ENCODE measurements at places on chromosomes 13 and 19.

DNA sequence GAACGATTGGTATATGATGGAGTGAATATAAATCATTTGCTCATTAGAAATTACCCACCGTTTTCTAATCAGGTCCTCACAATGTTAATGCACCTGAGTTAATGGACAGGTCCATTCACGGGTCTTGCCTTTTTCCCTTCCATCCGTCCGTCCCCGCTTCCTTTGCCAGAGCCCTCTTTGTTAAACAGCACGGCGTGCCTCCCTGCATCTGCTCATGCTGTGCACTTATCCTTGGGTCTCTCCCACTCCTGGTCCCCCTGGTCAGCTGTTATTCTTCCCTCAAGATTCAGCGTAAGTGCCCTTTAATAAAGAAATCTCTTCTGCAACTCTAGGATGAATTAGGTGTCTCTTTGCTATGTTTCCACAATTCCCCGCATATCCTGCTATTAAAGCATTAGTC, 324.5 kb downstream of the DNAJC15 start:
- DNase-seq: no peak

DNA sequence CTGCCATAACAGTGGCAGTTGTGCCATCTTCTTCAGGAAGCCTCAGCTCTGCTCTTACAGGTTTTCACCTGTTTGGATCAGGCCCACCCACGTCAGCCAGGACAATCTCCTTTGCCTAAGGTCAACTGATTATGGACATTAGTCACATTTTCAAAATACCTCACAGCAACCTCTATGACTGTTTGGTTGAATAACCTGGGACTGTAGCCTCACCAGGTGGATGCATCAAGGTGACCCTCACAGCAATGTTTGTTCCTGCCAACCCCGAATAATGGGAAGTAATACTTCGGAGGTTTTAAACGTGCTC, 17.2 kb upstream of the ATP12A start:
- no peak for DNase-seq

GRCh38 chr19:53057904-53058580, 13.5 kb downstream of the ERVV-2 start:
- DNase-seq: no peak

GRCh38 chr19:46610413-46610775, 9.3 kb downstream of the CALM3 start:
- no peak for DNase-seq

GRCh38 chr19:2594319-2594718, 108.2 kb downstream of the GNG7 start:
- DNase-seq: no peak

DNA sequence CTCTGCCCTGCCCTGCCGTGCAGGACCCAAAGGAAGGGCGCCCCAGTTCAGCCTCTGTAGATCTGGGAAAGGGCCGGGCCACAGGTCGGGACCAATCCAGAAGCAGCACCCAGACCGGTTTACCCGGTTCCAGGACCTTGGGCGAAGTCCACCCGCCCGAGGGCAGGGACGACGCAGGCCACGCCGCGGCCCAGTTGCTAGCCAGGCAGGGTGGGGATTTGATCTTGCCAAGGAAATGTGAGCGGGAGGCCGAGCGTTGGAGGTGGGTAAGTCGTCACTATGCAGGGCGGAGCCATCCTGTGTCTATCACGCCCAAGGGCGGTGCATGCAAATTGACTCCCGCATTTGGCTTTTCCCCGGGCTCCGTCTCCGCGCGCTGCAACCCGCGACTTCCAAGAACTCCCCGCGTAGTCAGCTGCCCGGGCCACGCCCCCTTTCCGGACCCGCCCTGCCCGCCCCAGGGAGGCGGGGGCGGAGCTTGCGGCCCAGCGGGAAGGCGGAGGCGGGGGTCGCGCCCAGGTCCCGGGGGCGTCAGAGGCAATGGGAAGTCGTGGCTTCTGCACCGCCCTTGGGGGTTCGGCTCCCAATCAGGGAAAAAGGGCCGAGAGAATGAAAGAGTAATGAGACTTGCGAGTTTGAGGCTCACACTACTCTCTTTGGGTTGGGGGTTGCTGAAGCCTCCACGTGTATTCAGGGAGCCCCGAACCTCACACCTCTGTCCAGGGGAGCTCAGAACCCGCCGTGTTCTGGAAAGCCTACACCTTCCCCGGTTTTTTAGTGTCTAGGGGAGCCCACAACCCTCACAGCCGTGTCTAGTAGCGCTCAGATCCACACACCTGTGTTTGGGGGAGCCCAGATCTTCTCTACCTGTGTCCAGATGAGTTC, 12.8 kb downstream of the IER2 start:
- peak; percentile 87 for DNase-seq

DNA sequence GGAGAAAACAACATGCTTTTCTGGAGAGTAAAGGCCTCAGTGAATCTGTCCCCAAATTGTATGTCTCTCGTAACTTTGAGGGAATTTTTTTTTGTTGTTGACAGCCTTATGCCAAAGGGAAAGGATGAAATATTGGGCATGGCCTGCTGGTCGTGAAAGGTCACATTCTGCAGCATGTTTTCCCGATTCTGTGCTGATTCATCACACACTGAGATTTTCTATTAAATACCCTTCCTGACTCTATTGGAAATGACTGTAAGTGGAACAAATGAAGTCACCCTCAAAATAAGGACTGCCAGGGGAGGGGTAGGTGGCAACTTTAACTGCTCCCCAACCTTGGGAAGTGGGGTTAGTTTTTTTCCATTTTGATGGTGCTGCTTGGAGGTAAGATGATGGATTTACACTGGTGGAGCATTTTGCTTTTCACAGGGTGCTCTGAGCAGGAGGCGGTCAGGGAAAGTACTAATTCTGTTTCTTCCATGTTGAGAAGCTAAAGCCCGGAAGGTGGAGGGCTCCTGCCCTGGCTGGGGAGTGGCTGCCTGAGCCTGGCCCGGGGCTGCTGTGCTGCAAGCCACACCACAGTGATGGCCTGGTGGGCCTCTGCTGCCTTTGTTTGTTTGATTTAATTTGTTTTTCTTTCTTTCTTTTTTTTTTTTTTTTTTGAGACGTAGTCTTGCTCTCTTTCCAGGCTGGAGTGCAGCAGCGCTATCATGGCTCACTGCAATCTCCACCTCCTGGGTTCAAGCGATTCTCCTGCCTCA, 116.8 kb upstream of the SPATA13 start:
- DNase-seq: no peak

GRCh38 chr19:19185853-19186740, 5.9 kb downstream of the BORCS8 start:
- peak; percentile 68 for DNase-seq

- no peak for DNase-seq
Observed at GRCh38 chr13:107231944-107232343, 664.0 kb upstream of the ARGLU1 start.

GRCh38 chr13:42925626-42926025, 66.4 kb downstream of the EPSTI1 start:
- no peak for DNase-seq

DNA sequence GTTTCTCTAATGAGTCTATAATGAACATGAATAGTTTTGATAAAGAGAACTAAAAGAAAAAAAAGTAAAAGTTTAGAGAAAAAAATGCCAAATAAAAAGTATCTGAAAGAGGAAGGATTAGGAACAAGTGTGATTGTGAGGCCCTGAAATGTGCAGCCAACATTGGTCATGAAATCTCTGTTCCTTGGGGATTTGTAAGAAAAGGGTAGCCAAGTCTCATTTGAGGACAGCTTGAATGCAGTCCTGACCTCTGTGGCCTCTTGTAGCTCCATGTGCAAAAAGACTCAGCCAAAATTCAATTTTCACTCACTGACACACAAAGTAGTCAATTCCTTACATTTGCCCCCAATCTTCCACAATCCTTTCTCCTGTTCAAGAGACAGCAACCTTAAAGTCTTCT, 167.9 kb downstream of the KLF12 start:
- DNase-seq: no peak

- DNase-seq: no peak
Observed at GRCh38 chr19:51025809-51026553, 435 bp downstream of the KLK11 start.

DNA sequence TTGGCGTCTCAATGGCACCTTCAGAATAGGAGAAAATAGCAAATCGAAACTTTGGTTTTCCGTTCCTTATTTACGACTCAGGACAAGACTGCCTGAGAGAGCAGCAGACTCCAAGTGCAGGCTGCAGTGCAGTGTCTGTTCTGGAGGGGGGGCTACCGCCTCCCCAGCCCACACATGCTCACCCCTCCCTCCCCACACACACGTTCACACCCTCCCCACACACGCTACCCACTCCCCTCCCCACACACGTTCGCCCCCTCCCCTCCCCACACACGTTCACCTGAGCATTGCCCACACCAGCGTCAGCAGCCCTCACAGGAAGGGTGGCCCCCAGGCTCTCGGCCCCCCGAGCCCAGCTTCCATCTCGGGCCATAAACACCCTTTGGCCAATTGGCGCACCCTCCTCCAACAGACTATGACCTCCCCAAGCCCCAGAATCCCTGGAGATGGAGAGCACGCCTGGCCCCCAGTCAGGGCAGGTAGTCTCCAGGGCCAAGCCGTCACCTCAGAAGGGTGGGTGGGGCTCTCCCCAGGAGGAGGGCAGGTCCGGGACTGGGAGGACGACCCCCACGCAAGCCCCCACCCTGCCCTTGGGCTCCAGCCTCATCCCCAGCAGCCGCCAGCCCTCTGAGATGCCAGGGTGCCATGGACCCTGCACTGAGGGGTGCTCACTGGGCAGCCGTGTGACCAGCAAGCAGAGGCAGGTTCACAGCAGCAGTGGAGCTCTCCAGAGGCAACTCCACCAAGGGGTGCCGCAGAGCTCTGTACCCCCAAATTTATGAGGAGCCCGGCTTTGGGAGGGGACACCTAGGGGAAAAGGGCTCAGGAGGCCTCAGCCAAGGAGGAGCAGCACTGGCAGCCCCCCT, 27.5 kb downstream of the RASA3 start:
- DNase-seq: no peak

DNA sequence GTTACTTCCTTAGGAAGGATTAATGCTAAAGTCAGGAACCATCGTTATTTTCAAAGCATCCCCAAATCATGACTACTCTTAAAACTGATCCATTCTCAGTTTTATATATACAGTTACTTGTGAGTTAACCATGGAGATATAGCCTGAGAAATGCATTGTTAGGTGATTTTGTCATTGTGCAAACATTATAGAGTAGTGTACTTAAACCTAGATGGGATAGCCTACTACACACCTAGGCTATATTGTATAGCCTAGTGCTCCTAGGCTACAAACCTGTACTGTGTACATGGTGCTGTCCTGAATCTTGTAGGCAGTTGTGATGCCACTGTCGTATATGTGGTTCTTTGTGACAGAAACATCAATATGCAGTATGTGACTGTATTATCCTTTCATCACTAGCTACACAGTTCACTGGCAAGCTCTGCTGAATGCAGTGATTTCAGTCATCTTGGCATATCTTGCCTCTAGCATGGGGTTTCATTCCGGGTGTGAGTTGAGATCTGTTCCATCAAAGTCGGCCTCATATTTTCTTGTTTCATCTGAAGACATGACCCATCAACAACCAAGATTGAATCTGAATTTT, 45.3 kb downstream of the CDK8 start:
- DNase-seq: no peak

- DNase-seq: no peak
Observed at GRCh38 chr13:102645701-102646100, 48.9 kb downstream of the TPP2 start.

GRCh38 chr19:17868669-17869068, 3.1 kb upstream of the SLC5A5 start:
- no peak for DNase-seq

DNA sequence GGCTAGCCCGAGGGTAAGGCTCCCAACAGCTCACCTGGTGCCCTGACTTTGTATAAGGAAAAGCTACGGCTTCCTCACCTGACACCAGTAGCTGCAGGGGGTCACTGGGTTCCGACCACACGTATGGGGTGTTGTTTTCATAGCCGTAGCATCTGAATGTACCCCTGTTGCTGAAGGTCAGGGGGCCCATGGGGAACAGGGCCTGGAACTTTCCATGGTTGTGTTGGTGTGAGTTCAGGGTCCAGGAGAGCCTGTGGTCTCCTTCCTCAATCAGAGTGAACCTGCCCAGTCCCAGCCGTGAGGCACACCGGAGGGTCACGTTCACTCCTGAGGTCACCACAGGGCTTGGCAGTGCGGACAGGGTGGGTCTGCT, 1.1 kb downstream of the LILRA4 start:
- no peak for DNase-seq

GRCh38 chr13:33217256-33217655, 68.3 kb downstream of the STARD13 start:
- no peak for DNase-seq

- DNase-seq: peak; percentile 84
Observed at GRCh38 chr19:53254411-53255341, at the start of gene ZNF677. TSS of gene ZNF677 (minus strand) at chr19:53254873. CDS start at chr19:53251550, 3,323 bp downstream.

- no peak for DNase-seq
Observed at GRCh38 chr13:20350819-20351218, 118.7 kb upstream of the GJB6 start.

GRCh38 chr13:31073859-31074718, 87.6 kb downstream of the HSPH1 start:
- no peak for DNase-seq

DNA sequence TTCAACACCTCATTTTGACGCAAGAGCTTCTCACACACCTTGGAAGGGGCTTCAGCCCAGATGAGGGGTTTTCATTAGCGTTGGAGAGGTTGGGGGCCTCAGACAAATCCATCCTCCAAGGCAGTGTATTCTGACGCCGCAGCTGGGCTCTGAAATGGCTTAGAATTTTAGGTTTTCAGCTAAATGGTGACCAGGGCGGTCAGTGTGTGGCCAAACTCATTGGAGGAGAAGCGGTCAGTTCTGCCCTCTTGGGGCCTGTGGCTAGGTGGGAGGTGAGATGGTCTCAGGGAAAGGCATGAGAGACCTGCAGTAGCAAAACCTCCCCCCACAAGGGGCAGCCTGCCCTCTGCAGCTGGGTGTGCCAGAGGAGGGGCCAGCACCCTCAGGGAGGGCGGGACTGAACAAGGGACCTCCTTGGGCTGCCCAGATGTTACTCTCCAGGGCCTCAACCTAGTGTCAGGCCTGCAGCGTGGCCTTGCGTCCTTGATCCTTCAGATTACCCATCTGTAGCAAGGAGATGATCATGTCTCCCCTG, 155.8 kb downstream of the URI1 start:
- no peak for DNase-seq

- DNase-seq: peak; percentile 55
Observed at GRCh38 chr19:38433268-38433733, at the start of gene RYR1. TSS of gene RYR1 (plus strand) at chr19:38433691. CDS start at chr19:38433830, 139 bp downstream.

DNA sequence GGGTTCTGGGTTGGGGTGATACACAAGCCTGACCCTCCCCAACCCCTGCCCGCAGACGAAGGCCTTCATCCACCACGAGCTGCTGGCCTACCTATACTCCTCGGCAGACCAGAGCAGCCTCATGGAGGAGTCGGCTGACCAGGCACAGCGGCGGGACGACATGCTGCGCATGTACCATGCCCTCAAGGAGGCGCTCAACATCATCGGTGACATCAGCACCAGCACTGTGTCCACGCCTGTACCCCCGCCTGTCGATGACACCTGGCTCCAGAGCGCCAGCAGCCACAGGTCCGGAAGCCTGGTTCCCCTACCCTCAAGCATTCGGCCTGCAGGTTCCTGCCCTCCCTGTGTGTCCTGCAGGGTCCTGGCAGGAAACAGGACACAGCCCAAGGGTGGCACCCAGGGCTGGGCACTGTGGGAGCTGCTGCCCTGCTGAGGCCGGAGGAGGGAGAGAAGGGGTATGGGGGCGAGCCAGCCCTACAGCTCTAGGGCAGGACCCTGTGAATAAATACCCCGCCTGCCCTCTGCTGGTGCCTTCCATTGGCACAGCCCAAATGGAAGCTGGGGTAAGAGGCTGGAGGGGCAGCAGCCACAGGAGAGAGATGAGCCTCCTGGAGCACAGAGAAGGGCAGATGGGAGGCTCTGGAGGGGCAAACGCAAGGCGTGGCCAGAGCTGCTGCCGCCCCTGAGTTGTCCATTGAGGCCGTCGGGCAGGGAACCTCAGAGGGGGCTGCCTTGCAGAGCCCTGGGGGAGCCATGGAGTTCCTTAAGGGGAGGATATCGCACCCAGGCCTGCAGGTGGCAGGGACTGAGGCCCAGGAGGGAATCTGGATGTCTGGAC, 6.8 kb downstream of the TMED1 start:
- no peak for DNase-seq

Measured in CD4-positive, alpha-beta T cell treated with Interleukin-1 beta for 1 hour (primary cell).